ENCODE measurements at places on chromosomes 7 and 10.
A peak's percentile ranks its signal among the peaks of the same experiment; 100 is the strongest.

DNA sequence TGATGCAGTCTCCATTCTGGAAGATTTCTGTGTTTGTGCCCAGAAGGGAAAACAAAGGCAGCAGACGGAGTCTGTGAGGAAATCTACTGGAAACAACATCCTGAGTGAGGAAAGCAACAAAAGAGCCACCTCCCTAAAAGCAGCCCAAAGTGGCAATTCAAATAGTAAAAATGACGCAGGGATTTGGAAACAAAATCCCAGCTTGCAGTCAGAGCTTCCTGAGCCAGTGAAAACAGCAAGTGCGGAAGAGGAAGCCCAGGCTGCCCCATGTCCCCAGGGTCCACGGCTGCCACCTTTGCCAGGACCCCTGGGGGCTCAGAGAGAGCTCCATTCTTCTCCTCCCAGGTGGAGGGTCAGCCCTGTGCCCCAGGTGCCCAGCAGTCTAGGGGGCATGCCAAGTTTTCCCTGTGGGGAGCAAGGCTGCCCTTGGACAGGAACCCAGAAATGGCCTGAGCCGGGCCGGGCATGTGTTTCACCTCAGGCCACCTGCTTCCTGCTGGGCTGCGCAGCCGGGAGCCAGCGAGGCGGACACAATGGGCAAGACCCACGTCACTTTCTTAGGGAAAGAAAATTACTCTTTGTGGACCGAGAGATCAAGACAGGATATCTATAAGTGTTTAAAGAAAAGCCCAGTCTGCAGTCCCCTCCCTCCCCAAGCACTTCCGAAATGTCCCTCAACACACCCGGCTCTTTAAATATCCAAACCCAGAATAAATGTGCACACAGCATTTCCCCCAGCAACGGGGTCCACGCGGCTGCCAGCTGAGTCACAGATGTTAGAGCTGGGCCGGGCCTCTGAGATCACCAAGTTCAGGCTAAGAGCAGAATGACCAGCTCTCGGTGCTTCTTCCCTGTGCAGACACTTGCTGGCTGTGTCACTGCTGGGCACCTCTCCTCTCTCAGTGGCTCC lies 231.1 kb downstream of the ARHGAP12 start:
- DNase-seq: no peak

- no peak for DNase-seq
These were observed 565.5 kb upstream of the IGFBP3 start for GRCh38 chr7:46486256-46487206.

GRCh38 chr10:70247360-70247759 lies 14.1 kb upstream of the PPA1 start:
- no peak for DNase-seq

- no peak for DNase-seq
These were observed 64.9 kb downstream of the IKZF1 start for GRCh38 chr7:50369143-50370026.

DNA sequence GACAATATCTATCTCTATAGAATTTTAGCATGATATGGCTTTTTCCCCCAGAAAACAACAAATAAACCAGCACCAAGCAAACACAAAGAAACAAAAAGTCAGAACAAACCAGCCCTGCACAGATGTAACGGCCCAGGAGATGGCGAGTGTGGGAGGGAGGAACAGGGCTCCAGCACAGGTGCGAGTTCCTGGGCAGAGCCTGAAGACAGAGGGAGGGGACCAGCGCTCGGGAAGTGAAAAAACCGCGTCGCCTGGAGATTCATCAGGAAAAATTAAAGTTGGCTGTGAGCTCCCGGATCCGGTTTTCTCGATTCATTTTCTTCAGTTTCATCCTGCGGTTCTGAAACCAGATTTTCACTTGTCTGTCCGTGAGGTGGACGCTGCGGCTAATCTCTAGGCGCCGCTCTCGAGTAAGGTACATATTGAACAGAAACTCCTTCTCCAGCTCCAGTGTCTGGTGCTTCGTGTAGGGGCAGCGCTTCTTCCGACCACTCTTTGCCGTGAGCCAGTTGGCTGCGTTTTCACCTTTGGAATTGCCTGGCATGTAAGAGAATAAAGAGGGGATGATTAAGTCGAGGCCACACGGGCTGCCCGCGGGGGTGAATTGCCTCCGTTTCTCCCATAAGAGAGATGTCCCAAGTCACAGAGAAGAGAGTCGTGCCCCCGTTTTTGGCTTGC lies 2.3 kb downstream of the HOXA10 start:
- DNase-seq: no peak

DNA sequence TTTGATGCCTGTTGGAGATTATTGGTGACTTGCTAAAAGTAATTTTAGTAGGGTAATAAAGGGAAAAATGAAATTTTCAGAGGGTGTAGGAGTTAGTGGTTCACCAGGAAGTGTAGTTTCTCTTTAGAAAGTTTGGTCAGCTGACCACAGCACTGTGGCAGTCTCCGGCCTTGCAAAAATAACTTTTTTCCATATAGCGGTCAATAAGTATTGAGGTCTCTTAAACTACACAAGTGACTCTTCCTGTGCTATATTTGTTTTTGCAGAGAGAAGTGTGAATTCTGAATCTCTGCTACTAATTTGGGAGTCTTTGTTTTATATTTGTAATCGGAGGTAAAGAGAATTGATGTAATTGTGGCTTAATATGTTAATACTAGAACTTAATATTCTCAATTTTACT lies 24.3 kb downstream of the PTPN12 start:
- no peak for DNase-seq

DNA sequence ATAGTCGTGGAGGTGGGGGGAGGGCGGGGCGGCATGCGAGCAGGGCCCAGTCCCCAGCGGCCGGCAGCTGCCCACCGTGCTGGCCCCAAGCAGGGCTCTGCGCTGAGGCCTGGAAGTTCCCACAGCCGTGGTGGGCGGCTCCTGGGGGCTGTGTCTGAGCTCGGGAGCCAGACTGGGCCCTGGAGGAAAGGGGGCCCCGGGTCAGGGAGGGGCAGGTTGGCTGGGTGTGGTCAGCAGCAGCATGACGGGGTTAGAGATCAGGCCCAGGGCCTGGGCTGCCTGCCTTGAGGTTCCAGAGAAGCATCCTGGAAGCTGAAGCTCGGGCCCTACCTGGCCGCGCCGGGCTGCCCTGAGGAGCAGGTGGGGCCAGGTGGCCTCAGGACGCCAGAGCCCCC lies 22.1 kb downstream of the GET4 start:
- no peak for DNase-seq

GRCh38 chr7:128201067-128201689 lies 39.9 kb upstream of the LEP start:
- peak; percentile 18 for DNase-seq

DNA sequence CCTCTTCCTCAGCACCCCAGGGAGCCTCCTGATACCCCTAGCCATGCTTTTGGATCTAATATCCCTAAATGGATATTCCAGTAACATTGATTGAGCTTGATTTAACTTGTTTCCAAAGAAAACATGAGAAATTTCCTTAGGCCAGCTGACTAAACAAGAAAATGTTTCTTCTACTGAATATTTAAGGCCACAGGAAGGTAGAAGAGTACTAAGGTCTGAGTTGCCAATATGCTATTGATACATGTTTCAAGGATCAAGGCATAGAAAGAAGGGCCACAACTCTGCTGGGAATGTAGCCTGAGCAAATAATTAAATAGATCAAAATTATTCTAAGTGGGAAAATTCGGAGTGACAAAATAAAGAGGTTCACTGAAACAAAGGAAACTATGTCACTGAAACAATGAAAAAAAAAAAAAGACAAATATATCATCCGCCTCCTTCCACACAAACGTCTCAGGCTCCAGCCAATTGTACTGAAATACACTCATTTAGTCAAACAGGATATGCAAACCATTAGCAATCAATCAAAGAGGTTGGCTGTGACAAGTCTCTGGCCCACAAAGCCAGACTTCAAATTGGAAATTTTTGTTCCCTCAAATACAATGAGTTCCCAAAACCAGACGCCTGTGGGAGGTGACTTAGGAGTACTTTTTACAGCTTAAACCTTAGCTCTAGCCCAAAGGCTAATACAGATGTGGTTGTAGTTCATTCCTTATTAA lies 396.2 kb downstream of the HTR7 start:
- no peak for DNase-seq

GRCh38 chr10:93313798-93314197 lies 168.3 kb downstream of the MYOF start:
- DNase-seq: no peak

- DNase-seq: no peak
These were observed 126.6 kb downstream of the CCDC71L start for GRCh38 chr7:106534271-106534846.

GRCh38 chr7:130492523-130493274 lies 814 bp downstream of the MEST start:
- no peak for DNase-seq

- DNase-seq: peak; percentile 77
These were observed 10.4 kb upstream of the CLCN1 start for GRCh38 chr7:143305423-143306070.

- no peak for DNase-seq
These were observed 5.7 kb downstream of the HIP1 start for GRCh38 chr7:75732764-75733630.

DNA sequence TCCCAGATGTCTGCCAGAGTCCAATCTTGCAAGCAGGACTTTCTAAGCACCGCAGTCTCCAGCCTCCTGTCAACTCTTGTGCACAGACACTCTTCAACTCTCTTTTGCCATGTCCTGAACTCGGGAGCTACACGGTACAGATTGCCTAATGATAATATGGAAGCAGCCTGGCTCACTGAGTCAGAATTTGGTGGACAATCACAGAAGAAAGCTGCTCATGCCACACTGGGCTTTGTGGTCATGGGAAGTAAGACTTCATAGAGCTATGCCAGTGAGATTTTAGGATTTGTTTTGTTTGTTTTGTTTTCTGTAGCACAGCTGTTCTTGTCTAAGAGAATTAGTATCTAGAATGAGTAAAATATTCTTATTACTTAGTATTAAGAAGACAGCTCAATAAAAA lies 144.1 kb upstream of the PRSS58 start:
- DNase-seq: no peak

- no peak for DNase-seq
These were observed 76.0 kb downstream of the ATE1 start for GRCh38 chr10:121851786-121852185.

DNA sequence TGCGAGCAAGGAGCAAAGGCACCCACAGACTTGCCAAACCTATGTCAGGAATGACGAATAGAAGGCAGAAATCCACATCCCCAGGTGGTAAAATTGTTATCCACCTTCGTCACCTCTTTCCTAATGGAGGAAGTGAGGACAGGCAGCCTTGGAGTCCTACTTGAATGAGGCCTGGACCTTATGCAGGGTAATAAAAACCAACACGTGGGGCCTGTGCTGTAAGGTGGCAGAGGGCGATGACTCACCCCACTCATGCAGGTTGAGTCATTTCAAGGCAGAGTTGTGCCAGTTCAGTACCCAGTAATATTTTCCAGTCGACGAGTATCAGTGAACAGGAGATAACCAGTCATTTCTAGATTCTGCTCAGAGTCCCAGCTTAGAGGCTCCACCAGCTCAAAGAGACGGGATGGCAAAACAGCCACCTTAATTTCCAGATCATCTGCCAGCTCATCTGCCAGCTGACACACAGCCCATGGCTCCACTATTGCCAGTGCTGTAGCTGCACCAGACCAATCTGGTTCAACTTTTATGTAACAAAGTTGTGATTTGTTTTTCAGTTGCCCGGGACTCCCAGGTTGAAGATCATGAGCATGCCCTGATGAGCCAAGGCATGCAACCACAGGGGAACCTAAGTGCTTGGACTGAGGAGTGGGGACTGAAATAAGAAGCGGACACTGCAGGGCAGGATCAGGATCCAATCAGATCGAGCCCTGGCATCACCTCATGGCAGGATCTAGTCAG lies 176.2 kb upstream of the ITGB1 start:
- peak; percentile 68 for DNase-seq

- DNase-seq: no peak
These were observed 9.0 kb downstream of the AGAP3 start for GRCh38 chr7:151095123-151095797.
